NCI-H1105 treated with DMSO at 0.1 percent for 48 hours (cell line): ENCODE measurements at places on chromosomes 12 and 14.

GRCh38 chr12:12290206-12290605, 23.4 kb upstream of the LRP6 start:
- no peak for DNase-seq

DNA sequence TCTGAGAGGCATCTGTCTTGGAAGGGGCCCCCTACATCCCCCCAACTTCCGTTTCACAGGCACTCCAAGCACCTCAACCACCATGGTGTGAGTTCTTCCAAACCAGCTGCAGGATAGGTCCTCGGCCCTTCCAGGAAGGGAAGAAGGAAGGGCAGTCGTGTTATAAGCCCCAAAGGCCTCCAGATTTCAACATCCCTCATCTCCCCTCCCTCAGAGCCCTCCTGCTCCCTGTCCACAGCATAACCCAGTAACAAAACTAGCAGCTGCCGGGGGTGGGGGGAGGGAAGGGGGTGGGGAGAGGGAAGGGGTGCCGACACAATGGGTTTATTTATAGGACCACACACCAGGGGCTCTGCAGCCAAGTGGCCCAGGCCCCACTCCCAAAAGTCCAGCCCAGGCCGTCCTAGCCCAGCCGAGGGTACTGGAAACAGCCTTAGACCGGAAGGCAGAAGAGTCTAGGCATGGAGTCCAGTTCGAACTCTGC, 18.3 kb downstream of the NCKAP5L start:
- no peak for DNase-seq

DNA sequence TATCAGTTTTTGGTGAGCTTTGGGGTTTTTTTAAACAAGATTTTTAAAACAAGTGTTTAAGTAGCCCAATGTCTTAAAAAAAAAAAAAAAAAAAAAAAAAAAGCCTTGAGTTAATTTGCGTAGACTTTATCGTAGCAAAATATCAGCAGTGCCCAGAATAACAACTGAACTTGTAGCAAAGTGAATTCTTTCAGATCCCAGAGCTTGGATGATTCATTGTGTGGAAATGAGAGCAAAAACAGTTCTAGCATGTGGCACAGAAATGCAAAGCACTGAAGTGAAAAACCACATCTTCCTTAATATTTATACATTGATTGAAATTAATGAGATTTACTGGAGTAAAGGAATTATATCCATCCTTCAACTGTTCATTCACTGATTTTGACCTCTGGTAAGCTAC, 258.1 kb downstream of the EGLN3 start:
- no peak for DNase-seq

DNA sequence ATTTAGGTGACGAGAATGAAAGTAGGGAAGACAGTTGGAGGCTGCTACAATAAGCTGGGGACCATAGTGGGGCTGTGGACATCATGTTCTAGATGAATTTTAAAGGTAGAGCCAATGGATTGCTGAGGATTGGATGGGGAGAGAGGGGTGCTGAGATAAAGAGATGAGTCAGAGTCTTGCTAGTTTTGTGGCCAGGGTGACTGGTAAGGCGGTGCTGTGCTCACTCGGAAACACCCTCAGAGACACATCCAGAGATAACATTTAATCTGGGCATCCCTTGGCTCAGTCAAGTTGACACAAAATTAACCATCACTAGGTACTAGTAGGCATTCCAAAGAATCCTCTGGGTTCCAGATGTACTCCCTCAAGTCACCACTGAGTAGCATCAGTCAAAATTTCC, 170.7 kb downstream of the ADCK1 start:
- no peak for DNase-seq

GRCh38 chr12:67988601-67989021, 636 bp upstream of the IFNG-AS1 start:
- no peak for DNase-seq

DNA sequence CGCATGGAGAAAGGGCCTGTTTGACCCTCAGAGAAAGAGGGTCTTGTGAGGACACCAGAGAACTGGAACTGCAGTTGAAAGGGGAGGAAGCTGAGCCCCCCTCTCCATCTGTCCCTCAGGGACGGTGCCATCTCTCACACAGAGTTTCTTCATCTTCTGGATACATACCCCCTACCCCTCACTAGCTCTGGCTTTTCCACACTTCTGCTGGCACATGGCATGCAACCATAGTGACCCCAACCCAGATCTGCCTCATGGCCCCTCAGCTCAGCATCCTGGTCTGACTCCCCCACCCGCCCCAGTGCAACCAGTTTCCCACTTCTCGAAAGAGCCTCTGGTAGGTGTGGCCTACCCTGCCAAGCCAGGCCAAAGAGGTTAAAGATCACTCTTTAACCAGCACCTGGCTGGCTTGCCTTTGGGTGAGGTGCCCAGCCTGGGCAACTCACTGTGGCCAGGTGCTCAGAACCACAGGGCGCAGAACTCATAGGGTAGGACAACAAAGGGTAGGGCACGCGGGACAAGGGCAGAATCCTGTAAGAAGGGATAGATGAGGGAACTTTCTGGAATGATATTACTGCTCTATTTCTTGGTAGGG, 25.8 kb downstream of the GALNT16 start:
- no peak for DNase-seq

DNA sequence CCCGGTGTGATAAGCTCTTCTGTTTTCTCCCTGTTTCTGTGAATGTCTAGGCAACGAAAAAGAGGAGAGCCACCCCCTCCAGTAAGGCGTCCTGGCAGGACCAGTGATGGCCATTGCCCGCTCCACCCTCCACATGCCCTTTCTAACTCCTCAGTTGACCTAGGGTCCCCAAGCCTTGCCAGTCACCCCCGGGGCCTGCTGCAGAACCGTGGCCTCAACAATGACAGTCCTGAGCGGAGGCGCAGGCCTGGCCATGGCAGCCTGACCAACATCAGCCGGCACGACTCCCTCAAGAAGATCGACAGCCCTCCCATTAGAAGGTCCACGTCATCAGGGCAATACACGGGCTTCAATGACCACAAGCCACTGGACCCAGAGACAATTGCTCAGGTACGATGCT, 94.3 kb downstream of the KICS2 start:
- no peak for DNase-seq

GRCh38 chr12:132085291-132085635, 58.9 kb downstream of the DDX51 start:
- DNase-seq, result no peak

GRCh38 chr14:24705840-24706239, 71.8 kb upstream of the GZMB start:
- no peak for DNase-seq

DNA sequence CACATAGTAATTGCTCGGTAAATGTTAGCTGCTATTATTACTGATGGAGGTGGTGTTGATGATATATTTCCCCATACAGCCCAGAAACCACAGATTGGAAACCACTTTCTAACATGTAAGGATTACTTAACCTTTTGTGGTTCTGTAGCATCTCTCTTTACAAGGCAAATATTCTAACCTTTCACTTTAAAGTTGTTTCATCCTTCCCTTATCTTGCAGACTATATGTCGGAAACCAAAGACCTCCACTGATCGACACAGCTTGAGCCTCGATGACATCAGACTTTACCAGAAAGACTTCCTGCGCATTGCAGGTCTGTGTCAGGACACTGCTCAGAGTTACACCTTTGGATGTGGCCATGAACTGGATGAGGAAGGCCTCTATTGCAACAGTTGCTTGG, 75.8 kb downstream of the FRMD6 start:
- no peak for DNase-seq

DNA sequence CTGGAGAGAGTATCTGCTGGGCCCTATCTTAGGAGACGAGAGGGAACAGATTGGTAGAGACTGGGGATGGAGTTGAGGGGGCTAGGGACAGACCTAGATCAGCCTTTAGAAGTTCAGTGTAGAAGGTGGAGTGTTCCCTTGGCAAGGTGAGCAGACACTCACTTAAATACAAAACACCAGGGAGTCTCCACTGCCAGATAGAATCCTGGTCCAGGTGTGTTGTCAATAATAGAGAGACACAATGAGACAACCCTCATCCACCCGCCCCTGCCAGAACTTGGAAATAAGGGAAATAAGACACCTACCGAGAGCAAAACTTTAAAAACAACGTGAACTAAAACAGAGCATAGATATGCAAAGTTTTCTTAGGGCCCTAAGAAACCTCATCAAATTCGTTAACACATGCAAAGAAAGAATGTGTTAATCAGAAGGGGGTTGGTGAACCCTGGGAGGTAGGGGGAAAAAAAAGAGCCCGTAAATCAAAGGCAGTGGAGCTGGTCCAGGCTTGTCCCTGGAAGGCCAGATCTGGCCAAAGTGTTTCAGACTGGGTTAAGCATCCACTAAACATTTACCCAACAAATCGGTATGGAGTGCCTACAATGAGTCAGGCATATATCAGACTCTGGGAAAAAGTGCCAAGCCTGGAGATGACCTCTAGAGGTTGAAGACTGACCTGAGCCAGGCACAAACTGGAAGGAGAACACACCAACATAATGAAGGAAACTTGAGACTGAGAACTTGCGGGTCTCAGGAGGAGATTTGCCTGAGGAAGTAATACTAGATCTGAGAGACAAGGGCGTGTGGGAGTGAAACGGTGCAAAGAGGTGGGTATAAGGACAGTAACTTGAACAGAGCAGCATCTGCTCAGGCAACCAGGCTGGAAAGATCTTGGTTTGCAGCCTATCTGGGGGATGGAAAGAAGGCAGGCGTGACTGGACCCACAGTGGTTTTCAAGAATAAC, 37.0 kb upstream of the OTX2 start:
- DNase-seq, result no peak

DNA sequence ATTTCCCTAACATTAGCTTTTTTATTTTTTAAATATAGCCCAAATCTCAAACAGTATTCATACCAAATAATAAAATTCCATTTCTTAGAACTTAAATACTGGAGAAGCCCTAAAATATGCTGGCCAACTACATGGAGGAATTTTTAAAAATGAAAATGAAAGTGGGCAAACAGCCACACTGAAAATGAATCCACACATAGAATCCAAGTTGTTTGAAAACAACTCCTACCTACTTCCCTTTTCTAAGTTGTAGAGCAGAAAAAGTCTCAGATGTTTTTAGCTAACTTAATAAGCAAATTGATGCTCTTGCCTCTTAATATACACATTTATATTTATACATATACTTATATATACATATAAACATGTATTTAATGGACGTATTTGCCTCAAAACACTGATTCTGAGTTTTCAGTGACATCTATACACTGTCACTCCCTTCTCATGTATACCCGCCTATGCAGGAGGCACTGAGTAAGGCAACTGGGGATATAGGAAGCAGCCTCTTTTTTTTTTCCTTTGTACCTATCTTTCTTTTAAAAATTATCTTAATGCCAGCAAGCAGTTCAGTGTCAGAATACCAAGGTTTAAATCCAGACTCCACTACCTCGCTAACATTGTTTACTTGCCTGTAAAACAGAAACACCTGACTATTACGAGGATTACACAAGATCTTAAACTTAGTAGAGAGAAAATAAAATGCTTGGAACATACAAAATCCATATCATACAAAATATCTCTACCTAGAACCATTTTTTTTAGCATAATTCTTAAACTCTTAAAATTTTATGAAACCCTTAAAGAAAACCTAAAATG, 13.3 kb downstream of the DICER1 start:
- DNase-seq, result no peak

DNA sequence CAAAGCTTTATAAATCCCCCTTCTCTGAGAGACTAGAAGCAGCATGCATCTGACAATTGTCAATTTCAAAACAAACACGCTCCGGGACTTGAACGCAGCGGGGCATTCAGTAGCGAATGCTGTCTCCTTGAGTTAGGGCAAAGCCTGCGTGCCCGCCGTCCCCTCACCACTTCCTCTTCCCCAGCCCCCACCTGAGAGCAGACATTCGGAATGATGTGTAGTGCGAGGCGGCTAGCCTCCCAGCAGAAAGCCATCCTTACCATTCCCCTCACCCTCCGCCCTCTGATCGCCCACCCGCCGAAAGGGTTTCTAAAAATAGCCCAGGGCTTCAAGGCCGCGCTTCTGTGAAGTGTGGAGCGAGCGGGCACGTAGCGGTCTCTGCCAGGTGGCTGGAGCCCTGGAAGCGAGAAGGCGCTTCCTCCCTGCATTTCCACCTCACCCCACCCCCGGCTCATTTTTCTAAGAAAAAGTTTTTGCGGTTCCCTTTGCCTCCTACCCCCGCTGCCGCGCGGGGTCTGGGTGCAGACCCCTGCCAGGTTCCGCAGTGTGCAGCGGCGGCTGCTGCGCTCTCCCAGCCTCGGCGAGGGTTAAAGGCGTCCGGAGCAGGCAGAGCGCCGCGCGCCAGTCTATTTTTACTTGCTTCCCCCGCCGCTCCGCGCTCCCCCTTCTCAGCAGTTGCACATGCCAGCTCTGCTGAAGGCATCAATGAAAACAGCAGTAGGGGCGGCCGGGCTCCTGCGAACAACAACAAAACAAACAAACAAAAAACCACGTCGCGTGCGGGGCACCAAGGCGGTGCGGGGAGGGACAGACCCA, 2.2 kb downstream of the PRMT8 start:
- peak; percentile 60 for DNase-seq

- no peak for DNase-seq
Observed at GRCh38 chr12:131372171-131372475, 338.8 kb upstream of the SFSWAP start.

GRCh38 chr12:42145552-42146215, 1.0 kb upstream of the GXYLT1 start:
- DNase-seq, result no peak

DNA sequence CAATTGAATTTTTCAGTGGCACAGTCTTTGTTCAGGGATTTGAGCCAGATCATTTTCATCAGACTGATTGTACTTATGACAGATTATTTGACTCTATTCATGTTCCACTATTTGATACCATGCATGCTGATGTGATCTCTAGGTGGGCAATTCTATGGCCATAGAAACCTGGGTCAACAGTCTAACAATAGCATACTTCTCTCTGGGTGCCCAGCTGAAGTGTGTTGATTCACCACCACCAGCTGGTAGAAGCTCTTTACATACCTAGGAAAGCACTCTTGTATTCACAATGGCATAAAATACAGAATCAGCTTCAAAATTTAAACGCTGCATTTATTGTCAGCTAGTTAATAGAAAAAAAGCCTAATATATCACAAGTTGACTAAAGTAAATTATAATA, 90.2 kb upstream of the TMTC2 start:
- peak; percentile 25 for DNase-seq

DNA sequence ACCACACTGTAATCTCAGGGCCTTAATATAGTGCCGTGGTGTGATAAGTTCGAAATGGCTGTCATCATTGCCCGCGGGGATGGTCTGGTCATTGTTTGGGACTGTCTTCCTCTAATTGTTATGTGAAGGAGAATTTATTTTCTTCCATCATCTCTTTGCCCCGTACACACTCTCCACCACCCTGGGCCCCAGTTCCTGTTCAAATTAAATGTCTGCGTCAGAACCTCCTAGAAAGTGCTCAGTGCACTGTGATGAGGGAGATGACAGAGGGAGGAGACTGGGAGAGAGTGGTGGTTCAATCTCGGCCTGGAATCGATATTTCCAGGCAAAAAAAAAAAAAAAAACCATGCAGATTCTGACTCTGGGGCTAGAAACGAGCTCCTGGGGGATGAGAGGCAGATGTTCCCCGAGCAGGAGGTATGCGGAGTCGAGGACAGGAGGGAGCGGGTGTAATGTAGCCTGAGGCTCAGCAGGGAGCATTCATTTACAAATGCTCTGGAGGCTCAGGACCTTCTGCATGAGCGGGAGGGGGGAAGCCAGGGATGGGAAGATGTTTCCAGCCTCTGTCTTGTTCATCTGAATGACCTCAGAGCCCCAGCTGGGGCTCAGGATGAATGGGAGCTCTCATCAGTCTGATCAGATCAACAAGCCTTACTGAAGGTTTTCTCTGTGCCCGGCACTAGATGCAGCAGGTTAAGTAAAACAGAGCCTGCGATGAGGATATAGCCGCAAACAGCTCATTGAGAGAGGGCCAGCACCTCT, 219.5 kb downstream of the TBX5 start:
- DNase-seq, result no peak
